ENCODE measurements at places on chromosomes 7 and 10.

- DNase-seq: no peak
Observed at GRCh38 chr10:29392376-29393021, 103.6 kb downstream of the LYZL1 start.

DNA sequence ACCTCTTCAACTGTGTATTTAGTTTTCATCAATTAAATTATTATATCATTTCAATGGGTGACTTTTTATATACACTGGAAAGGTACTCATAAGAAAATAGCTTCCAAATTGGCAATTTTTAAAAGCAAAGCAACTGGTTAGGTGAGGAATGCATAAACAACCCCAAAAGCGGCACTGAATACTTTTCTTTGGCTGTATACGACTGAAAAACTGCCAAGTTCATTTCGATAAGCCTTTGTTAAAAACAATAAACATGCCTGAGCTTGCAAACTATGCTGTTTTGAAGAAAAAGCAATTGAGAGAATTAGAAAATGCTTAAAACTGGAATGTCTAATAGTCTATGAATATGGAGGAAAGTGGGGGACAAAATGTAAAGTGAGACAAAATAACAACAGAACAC lies 2.9 kb downstream of the SLC16A12 start:
- no peak for DNase-seq

DNA sequence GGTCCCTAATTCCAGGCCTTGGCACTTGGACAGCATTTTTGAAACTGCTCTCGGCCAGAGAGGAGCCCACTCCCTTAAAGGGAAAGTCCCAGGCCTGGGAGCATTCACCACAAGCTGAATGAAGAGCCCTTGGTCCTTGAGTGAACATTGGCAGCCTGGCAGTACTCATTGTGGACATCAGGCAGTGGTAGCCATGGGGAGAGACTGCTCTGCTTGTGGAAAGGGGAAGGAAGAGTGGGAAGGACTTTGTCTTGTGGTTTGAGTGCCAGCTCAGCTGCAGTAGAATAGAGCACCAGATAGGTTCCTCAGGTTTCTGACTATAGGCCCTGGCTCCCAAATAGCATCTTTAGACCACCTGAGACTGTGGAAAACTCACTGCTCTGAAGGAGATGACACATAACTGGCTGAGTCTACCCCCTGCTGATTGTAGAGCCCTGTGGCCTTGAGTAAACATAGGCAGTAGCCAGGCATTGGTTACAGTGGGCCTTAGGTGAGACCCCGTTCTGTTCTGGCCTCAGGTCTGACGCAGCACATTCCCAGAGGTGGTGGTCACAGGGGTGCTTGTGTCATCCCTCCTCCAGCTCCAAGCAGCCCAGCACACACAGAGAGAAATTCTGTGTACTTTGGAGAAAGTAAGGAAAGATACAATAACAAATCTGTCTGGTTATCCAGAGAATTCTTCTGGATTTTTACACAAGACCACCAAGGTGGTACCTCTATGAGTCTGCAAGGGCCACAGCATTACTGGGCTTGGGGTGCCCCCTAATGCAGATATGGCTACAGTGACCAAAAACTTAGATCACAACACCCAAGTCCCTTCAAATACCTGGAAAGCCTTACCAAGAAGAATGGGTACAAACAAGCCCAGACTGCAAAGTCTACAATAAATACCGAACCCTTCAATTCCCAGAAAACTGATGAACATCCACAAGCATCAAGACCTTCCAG lies 153.8 kb downstream of the GNAI1 start:
- DNase-seq: peak; percentile 67

DNA sequence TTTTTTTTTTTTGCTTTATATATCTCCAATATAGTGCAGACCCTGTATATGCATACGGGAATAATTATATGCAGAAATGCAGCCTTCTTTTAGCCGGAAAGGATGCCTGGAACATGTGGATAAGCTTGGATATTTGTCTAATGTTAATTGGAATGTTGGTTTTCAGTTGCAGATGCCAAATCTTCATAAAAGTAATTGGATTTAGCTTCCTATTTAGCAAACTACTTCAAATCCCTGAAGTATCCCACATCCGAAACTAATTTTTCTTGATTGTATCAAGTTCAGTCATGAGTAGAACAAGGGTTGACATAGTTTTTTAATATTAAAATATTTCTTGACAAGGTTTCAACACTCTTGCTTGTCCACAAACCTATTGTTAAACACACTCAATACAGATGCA lies 281.7 kb downstream of the BBS9 start:
- no peak for DNase-seq

GRCh38 chr7:115227473-115228235 lies 305.8 kb downstream of the MDFIC start:
- DNase-seq: no peak

GRCh38 chr10:111203615-111204014 lies 126.8 kb downstream of the ADRA2A start:
- no peak for DNase-seq

DNA sequence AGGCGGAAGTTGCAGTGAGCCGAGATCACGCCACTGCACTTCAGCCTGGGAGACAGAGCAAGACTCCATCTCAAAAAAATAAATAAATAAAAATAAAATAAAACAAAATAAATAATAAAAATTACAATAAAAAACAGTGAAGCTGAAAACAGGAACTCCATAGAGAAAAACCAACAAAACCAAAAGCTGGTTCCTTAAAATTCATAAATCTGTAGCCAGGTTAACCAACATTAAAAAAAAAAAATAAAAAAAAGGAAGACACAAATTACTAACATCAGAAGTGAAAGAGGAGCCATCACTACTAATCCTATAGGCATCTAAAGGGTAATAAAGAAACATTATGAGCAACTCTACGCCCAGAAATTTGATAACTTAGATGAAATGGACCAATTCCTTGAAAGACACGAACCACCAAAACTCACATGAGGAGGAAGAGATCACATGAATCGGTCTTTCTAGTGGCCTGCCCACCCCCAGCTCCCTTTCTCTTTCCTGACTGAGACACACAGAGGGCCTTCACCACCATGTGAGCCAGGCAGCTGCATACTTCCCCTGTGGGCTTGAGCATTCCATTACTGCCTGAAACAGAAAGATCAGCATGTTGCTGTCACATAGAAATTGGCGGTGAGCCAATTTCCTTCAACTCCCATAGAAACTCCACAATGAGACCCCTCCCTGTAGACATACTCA lies 208.7 kb downstream of the MAD1L1 start:
- no peak for DNase-seq

GRCh38 chr7:118304100-118304499 lies 79.6 kb downstream of the ANKRD7 start:
- DNase-seq: no peak

- no peak for DNase-seq
Observed at GRCh38 chr10:78298835-78299234, 265.2 kb downstream of the RPS24 start.

DNA sequence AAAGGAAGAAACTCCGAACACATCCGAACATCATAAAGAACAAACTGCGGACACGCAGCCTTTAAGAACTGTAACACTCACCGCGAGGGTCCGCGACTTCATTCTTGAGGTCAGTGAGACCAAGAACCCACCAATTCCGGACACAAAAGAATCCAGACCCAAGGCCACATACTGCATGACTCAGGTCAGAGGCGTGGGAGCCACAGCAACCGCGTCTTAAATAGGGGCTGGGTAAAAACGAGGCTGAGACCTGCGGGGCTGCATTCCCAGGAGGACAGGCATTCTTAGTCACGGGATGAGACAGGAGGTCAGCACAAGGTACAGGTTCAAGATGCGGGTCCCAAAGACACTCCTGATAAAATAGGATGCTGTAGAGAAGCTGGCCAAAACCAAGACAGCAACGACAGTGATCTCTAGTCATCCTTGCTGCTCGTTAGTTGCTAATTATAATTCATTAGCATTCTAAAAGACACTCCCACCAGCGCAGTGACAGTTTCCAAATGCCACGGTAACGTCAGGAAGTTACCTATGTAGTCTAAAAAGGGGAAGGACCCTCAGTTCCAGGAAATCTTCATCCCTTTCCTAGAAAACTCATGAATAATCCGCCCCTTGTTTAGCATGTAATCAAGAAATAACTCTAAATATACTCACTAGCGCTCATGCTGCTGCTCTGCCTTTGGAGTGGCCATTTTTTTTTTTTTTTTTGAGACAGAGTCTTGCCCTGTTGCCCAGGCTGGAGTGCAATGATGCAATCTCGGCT lies 19.3 kb downstream of the AP5Z1 start:
- DNase-seq: no peak

GRCh38 chr7:92313055-92313454 lies 67.3 kb downstream of the ANKIB1 start:
- no peak for DNase-seq

GRCh38 chr10:72846238-72846637 lies 47.3 kb upstream of the OIT3 start:
- DNase-seq: peak; percentile 19

DNA sequence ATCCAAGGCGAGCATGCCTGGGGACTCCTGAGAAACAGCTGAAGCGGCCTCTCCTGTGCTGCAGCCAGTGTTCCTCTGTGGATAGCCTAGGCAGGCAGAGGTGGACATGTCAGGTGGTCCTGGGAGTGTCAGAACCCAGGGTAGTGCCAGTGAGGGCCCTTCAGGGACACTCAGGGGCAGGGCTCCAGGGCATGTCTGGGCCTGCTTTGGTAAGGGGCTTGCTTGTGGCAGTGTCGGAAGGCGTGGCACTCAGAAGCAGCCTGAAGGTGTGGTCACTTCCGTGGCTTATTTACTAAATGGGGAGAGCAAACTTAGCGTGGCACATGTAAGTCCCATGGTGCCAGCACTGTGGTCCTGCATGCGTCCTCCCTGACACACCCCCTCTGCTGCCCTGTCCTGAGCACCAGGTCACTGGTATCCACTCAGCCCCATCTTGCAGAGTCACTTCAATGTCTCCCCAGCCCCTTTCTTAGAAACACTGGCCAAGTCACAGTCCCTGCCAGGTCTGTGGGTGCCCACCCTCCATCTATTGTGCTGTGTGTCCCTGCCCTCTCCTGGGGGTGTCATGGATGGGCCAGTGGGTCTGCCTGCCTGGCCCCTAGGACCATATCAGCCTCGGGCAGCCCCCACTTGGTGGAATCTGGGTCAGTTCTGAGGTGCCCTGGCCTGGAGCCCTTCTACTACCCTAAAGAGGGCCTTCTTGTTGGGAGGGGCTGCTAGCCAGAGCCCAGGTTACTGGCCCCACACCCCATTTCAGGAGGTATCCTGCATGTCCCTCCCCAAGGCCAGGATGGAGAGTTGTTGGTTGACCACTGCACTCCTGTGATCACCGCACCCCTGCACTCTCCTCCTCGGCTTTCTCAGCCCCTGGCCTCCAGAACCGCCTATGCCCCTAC lies 6.4 kb downstream of the ZMIZ2 start:
- no peak for DNase-seq

DNA sequence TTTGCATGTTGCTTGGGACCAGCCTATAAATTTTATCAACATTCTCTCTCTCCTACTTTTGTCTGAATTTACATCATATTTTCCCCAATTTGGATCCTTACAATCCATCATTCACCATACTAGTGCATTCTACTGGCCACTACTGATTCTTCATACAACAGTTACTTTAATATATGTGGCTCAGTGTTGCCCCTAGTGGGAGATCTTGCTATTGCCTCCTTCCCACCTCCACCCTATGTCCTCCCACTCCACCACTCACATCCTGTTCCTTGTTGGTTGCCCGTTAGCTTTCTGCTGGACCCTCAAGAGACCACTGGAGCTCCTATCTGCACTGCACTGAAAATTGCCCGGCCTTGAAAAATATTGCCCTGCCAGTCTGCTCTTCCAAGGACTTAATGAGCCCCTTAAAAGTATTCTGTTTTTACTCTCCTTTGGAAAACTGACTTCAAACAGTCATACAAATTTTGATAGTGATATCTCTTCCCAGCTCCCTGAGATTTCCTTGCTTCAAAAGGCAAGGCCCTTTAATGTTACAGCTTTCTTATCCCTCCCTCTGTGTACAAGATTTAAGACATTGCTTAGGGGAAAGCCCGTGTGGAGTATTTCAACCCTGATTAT lies 243.2 kb upstream of the TMEM229A start:
- no peak for DNase-seq

- DNase-seq: no peak
Observed at GRCh38 chr10:88793712-88794299, 8.7 kb upstream of the LIPM start.

DNA sequence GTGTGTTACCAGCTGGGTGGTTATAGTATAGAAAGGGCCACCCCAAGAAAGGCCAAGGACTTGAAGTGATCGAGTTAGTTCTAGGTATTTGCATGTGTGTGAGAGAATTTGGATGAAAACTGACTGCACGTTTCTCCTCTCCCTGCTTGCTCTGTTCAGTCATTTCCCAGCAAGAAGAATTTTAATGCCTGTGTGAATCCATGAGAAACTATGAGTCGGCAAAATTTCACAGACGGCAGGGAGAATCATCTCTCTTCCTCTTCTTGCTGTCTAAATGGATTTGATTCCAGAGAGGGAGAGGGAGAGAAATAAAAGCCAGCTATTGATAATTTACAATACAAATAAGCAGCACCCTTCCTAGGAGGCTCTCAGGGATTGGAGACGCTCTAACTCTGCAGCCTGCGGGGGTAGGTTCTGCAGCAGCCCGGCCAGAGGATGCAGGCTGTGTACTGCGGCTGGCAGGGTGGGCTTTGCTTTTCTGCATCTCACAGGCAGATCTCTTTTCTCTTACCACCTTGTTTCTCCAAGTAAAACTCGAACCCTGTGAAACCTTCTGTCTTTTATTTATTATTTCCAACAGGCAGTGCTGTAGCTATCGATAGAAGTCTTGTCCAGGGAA lies 183.6 kb downstream of the TCF7L2 start:
- no peak for DNase-seq

DNA sequence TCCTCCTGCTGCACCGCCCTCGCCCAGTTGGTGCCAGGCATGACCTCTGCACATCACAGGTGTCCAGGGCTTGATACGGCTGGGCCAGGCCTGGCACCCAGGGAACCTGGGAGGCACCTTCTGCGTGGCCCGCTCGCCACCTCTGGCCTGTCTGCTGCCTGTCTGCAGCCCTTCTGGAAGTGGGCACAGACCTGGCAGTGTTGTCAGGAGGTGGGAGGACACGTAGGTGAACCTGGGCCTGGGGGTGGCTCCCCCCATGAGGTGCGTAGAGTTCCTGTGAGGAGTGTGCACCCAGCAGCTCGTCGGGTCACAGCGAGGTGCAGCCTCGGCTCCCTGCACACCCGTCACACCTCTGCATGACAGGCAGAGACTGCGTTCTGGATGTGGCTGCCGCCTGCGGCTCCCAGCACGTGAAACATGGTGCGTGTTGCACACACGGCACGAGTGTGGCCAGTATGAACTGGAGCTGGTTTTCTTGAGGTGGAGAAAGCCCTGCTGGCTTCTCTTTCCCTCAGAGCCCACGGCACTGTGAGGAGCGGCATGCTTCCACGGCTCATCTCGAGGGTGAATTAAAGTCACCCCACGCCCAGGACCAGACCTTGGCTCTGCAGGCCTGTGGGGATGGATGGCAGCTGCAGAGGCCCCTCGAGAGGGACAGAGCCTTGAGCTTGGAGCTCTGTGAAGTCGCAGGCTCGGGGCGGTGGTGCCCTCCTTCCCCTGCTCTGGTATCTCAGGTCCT lies 24.8 kb downstream of the INPP5A start:
- DNase-seq: no peak

- no peak for DNase-seq
Observed at GRCh38 chr7:149856583-149856982, 17.2 kb upstream of the ATP6V0E2 start.
